Amniotic stem cell (primary cell): ENCODE measurements at places on chromosomes 5 and 9.

- DNase-seq, result no peak
Measured at GRCh38 chr9:132014218-132014805, 65.4 kb downstream of the MED27 start.

GRCh38 chr9:107273634-107274033, 9.4 kb upstream of the RAD23B start:
- no peak for DNase-seq

DNA sequence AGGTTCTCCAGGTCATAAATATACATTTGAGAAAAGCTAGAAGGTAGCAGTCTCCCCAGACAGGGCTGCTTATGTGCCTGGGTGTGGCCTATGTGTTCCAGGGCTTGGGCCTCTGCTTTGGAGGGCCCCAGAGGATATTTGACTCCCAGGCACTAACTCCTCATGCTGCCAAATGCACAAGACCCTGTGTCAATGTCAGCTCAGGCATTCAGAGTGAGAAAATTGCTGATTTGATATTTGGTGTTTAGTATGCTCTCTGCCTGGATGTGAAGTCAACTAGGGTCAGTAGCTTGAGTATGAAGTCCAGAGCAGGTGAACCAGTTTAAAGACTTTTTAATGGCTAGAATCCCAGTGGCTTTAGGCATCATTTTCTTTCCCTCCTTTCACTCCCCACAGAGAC, 57.5 kb upstream of the IL7R start:
- no peak for DNase-seq

GRCh38 chr9:137762414-137763061, 115.0 kb upstream of the CACNA1B start:
- no peak for DNase-seq

- DNase-seq, result no peak
Measured at GRCh38 chr5:91024727-91025126, 358.4 kb downstream of the ARRDC3 start.

DNA sequence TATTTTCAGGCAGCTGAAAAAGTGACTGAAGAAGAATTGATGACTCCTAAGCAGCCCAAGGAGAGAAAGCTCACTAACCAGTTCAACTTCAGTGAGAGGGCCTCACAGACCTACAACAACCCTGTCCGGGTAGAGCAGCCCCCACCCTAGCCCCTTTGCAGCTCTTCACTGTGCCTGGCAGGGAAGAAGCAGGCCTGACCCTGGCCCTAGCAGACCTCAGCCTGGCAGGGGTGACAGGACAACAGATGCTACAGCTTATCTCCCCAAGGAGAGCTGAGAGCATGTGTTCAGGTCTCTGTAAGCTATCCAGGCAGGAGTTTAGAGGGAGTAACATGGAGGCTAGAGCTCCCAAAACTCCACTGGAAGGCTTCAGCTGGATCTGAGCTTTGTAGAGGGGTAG, 31.8 kb downstream of the DNAI1 start:
- DNase-seq, result no peak

DNA sequence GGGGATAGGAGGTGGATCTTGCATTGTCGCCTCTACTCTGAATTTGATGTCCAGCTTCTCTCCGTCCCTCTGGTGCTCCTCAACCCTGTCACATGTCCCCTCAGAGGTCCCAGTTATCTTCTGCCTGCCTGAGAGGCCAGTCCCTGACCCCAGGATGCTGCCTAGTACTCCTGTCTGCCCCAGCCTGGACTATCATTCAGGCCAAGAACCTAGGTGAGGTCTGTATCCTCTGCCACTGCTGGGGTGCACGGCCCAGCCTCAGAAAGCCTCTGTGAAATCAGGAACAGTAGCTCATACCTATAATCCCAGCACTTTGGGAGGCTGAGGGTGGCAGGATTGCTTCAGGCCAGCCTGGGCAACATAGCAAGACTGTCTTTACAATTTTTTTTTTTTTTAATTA, 8.6 kb downstream of the SPINK4 start:
- DNase-seq, result no peak

DNA sequence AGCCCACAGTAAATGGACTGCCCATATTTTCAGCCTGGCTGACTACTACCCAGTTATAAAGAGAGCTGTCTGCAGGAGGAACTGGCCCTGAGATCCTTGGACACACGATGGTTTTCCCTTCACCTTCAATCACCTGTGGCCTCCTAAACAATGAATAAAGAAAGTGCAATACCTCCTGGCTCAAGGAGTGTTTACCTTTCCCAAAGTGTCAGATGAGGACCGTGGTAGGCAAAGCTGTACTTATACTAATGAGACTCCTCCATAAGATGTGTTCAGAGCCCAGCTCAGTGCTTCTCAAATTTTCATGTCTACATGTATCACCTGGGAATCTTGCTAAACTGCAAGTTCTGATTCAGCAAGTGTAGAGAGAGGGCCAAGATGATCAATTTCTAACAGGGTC, 284.5 kb upstream of the VLDLR start:
- no peak for DNase-seq

- no peak for DNase-seq
Measured at GRCh38 chr5:6342689-6343315, 35.5 kb downstream of the MED10 start.

DNA sequence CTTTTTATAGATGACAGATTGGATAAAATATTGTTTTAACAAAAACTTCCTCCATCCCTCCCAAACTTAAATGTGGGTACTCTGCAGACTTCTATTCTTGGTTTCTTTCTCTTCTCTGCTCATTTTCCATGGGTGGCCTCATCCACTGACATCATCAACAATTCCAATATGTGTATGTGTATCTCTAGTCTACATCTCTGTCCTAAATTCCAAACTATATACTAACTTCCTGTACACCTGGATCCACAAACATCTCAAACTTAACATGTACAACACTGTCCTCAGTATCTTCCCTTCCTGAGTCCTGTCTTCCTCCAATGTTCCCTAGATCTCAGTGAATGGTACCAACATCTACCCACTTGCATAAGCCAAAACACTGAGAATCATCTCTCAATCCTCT, 28.5 kb upstream of the CDK5RAP2 start:
- no peak for DNase-seq

DNA sequence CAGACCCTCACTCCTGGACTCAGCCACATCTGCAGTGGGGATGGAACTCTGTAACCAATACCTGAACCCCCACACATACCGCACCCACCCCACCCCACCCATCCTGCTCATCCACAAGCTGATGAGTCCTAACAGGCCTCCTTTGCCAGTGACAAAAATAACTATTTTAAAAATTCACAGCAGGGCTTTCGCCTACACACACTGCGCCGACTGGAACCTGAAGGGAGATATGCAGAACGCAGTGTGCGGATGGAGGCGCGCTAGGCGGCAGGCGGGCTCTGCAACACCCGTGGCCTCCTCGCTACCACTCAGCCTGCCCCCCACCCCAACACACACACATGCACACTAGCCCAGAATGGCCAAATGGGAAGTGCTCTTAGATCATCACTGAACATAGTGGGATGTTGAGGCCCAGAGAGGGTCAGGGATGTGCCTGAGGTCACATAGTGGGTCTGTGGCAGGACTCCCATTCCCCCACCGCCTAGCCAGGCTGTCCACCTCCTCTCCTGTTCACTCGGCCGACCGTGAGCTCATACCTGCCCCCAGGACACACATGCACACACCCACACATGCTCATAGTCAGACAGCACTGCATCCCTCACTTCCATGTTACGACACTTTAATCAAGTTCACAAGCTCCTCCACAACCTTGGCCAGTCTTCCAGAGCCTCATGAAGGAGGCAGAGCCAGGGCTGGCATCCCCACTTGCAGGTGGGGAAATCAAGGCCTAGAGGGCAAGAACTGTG, 6.3 kb upstream of the CAMK2A start:
- DNase-seq, result no peak

- no peak for DNase-seq
Measured at GRCh38 chr5:82100303-82101077, 128.7 kb downstream of the ATG10 start.

DNA sequence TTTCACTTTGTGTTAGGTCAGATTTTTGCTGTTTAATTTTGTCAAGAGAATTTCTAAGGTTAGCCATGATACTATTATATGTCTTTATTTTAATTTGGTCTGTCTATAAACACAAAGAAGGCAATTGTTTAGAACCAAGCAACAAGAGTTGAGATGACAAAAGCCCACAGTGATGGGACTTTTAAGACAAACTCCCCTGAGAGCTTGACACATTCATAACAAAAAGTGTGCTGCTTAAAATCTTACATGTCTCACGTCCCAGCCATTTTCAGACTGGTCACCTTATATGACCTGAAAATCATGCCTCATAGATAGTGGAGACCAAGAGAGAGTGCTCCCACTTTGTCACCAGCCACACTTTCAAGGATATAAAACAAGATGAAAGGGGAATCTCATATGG, 21.6 kb upstream of the NNT start:
- DNase-seq, result no peak
